ENCODE measurements at places on chromosomes 1 and 21.

DNA sequence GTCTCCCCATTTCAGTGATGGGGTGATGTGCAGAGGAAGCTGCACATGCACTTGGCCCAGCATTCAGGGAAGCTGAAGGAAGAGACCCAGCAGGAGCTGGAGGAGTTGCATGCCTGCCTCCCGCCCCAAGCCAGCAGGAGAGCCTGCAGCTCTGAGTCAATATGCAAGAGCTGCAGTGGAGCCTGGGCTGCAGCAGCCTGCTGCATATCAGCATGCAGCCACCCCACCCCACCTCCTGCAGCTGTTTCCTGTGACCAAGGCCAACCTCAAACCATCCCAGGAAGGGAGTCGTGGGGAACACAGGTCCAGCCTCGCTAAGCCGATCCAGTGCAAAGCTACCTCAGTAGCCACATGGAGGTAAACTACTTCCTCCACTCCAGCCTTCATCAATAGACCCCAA is 18.9 kb downstream of the AGT start:
- DNase-seq: no peak

DNA sequence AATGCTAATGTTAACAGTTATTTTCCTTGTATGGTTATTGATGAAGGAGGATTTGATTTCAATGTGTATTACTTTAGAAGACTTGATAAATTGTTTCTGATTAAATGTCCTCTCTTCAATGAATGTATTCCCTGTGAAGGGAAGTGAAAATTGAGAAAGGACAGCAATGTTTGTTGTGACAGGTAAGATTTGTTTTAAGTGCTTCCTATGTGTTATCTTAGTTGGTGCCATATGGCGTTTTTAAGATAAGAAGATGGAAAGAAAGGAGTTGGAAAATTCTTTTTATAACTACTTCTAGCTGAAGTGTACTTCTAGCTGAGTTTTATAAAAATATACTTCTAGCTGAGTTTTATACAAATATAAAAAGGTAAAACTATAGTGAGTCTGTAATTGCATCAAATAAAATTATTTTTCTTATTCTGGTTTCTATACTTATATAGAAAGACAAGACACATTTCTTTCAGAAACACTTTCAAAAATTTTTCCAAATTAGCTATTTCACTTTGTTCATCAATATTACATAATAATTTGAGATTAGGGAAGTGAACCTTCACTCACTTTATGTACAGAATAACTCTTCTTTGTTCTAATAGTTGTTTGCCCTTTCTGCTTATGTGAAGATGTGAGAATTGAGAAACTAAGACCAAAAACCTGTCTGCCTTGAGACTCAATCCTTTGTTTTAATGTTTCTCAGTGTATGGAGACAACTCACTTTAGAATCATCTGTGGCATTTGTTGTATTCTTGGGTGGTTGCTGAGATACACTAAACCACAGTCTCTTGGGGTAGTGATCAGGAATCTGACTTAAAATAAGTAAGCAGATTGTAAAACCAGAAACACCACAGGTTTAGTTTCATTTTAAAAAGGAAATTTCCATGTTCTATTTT is 382.9 kb upstream of the B3GALT2 start:
- no peak for DNase-seq

DNA sequence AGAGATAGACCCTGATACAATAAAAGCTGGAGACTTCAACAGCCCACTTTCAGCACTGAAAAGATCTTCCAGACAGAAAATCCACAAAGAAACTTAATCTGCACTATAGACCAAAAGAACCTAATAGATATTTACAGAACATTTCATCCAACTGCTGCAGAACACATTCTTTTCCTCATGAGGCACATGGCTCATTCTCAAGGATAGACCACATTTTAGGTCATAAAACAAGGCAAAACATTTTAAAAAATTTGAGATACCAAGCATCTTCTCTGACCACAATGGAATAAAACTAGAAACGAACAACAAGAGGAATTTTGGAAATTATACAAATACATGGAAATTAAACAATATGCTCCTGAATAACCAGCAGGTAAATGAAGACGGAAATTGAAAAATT is 15.0 kb upstream of the IL20 start:
- DNase-seq: no peak

DNA sequence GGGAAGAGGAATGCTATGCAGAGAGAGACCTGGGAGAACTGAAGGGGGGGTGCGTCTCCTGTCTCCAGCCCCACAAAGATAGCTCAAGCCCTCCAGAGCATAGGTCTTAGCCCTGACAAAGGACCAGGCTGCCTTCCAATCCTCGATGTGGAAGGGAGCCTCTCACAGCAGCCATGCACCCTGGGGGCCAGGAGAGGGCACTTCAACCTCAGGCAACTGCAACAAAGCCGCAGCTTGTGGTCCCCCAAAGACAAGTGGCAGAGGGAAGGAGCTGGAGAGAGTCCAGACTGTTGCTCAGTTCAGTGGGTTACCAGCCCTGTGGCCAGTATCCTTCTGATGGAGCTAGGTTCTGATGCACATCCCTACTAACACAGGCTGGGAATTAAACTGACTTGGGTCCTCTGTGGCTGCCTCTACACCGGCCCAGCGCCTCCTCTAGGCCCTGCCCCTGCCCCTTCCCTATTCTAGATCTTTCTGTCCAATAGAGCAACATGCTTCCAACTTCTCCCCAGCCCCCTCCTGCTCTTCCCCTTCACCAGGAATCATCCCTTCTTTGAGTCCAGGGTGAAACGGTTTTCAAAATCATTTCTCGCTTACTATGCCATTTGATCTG is 100.7 kb upstream of the SPATA6 start:
- peak; percentile 58 for DNase-seq

- DNase-seq: no peak
Measured at GRCh38 chr21:34693192-34693810, 24.5 kb downstream of the CLIC6 start.

GRCh38 chr1:160472112-160472511 is 50.9 kb downstream of the SLAMF6 start:
- DNase-seq: no peak

Measured in renal pelvis (tissue), 12 donors.